ENCODE measurements at places on chromosomes 6 and 20.

- no peak for DNase-seq
Observed at GRCh38 chr20:44952731-44953130, 7.5 kb downstream of the TOMM34 start.

- no peak for DNase-seq
Observed at GRCh38 chr20:31630187-31630790, 7.4 kb upstream of the COX4I2 start.

DNA sequence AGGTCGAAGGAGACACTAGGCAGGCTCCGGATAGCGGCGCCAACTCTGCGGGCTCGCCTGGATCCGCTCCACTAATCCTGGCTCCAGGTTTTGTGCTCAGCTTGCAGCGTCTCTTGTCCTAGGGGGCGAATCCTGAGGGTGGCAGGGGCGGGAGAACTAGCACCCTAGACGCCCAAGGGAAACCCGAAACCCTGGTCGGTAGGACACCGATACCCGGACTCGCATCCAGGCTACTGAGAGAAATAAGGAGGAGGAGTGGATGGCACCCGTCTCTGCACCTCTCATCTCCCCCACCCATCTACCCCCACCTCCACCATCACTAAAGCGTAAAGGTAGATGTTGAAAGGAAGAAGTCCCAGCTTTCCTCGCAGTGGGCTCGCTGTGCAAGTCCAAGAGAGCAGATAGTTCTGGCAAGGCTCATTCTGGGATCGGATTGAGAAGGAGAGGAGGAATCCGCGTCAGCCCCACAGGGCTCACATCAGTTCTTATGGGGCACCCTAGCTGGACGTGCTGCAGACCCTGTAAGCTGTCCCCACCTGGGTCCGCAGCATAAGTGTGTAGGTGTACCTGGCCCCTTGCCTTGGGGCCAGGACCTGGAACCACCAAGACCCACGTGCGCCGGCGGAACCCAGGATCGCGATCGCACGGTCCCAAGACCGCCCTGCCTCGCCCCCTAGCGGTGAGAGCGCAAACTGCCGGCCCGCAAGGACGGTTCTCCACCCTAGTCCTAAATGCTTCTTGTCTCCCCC, 6.9 kb downstream of the SLC32A1 start:
- DNase-seq: no peak

DNA sequence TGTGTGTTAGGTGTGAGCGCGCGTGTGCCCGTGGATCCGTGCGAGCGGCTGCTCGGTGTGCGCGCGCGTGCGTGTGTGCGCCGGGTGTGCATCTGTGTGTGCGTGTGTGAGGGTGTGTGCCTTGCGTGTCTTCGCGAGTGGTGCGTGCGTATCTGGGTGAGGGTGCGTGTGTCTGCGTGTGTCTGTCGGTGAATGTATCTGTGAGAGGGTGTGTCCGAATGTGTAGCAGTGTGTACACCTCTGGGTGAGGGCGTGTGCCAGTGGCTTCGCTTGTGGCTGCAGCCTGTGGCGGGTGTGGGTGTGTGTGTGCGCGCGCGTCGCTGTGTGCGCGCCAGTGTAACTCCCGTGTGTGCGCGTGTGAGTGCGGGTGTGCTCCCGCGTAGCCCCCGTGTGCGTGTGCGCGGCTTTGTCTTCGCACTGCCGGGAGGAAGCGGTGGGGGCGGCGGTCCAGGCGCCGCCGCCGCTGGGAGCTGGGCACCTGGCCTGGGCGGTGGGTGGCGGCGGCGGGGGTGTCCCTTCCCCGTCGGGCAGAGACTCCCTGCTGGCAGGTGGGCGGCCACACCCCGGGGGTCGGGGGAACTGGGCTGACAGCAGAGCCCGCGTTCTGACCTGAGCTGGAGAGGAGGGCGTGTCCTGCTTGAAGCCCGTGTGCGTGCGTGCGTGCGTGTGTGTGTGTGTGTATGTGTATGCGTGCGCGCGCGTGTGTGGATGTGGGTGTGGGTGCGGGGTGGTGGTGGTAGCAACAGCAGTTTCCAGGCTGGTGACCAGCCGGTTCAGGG, 61.3 kb upstream of the EPB41L1 start:
- no peak for DNase-seq

GRCh38 chr20:34062570-34063482, 49.2 kb downstream of the EIF2S2 start:
- no peak for DNase-seq

DNA sequence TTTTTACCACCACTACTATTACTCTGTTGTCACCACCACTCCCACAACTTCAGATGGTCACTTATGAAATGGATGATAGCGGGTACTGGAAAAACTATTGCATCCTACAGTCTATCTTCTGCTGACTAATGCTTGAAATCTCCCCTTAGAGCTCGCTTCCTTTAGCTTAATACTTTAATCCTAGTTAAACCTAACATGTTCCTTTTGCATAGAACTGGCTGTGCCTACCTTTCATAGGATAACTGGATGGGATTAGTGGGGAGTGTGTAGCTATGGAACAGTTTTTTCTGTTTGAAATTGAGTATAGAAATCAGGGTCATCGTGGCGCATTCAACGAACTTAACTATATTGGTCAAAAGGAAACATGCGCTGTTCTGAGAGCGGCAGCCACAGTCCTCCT, 294.7 kb downstream of the FARS2 start:
- DNase-seq: no peak

DNA sequence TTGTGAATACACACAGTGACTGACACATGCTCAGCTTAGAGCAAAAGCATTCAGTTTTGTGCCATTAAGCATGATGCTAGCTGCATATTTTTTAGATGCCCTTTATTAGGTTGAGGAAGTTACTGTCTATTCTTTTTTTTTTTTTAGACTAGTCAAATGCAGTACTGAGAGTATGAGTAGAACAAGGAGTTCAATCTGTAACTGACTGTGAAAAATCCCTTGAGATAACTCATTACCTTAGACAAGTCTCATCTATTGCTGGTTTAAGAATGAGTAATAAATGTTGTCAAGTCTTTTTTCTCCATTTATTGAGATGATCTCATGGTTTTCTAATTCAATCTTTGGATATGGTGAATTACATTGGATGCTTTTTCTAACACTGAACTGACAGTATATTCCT, 23.2 kb downstream of the AHI1 start:
- DNase-seq: no peak

GRCh38 chr6:118931436-118931835, 3.5 kb downstream of the MCM9 start:
- DNase-seq: no peak

All from putamen (tissue), 1 donor.